ENCODE measurements at places on chromosomes 11 and 22.

- no peak for DNase-seq
Observed at GRCh38 chr11:96576383-96576782, 186.6 kb downstream of the JRKL start.

GRCh38 chr22:48257685-48258055 is 1495.2 kb downstream of the TBC1D22A start:
- DNase-seq = no peak

DNA sequence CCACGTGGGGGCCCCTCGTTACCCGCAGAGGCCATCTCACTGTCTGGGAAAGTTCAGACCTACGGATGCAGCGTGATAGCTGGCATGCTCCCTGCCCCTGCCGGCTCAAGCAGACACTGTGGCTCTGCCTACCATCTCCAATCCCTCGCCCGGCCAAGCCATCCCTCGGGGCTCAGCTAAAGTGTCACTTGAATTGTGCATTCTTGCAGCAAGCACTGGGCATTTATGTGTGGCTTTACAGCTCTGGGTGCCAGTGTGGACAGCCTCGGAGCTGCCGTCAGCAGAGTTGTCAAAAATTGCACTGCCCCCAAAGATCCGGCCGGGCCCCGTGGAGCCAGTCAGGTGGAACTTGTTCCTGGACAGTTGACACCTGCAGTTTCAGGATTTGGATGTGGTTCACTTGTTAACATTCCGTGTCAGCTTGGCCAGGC is 75.0 kb upstream of the FGF3 start:
- DNase-seq = no peak

DNA sequence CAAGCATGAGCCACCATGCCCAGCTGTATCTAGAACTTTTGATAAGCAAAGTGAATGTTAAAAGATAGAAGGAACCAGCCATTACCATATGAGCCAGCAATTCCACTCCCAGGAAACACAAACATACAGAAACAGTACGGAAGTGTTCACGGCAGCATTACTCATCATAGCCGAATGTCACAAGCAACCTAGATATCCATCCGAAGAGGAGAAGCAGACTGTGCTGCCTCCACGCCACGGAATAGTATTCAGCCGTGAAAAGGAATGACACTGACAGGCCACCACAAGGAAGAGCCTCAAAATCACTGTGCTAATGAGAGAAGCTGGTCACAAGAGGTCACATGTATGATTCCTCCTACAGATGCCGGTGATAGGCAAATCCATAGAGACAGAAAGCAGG is 17.6 kb upstream of the MGAT3 start:
- peak; percentile 52 for DNase-seq

DNA sequence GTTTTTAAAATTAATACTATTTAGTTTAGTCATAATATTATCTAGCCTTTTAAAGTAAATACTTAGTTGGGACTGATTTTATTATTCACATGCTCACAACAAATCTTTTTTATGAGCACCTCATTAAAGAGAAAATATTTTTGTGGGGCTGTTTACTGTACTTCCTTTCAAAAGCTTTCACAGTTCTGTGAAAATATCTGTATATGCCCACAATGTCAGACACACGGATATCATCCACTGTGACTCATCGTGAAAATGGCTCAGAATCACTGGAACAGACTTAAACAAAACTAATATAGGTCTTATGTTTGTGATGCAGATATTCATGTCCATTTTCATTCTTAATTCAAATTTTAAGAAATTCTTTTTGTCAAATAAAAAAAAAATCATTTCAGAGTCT is 305.2 kb downstream of the RAB38 start:
- DNase-seq = no peak

DNA sequence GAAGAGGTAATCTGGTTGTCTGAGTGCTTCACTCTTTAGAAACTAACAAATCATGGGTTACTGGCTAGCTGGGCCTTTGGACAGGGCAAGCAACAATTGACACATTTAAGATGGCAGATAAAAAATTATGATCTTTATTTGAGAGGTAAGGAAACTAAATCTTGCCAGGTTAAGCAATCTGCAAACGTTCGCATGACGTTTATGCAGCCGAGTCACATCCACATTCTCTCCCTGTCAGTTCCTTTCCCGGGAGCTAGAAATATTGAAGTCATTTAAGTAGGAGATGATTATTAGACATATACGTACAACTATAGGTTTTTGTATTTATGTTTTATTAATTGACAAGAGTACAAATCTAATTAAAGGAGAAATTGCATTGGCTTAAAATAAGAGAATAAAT is 57.4 kb upstream of the RCN1 start:
- DNase-seq = no peak

DNA sequence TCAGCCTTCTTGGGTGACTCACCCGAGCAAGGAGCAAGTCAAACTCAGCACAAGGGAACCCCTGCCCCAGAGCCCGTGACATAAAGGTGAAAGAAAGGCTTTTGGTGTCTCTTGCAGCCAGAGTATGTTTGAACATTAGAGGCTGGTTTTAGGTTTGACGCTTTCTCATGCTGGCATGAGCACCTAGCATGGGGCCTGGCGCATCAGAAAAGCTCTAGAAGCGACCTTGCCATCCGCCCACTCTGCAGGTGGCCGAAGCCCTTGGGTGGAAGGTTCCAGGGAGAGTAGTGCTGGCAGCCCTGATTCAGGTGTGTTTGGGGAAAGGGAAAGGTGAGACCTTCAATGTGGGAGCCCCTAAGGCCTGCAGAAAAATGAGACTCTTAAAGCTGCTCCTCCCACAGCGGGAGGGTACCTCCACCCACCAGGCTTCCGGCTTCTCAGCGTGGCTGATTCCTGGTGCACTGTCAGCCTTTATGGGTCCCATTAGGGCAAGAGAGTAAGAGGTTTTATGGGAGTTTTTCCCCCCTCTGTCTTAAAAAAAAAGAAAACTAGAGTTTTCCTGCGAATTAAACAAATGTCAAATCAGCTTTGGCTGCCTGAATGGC is 88.4 kb downstream of the GRIK4 start:
- DNase-seq = no peak

All from non-pigmented ciliary epithelial cell (primary cell).